ENCODE measurements at places on chromosomes 1 and 21. TPM values are rescaled to one million over a fixed set of nuclear protein-coding genes. Genes with fewer than 3 reads are reported as not detected.

DNA sequence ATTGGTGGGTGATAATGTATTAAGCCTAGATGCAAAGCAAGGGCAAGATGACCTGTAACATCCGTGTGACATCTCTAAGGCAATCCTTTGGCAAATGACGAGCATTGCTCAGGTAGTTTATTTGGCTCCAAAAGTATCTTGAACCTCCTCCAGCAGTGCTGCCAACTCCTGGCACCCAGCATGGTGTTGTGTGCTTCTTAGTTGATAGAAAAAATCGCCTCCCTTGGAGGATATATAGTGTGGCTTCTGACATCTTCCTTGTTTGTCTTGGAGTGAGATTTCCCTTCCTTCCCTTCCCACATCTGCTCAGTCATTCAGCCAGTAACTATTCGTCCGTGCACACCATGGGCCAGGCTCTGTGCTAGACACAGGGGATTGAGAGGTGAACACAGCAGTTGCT is 121.8 kb downstream of the TOMM20 start:
- no peak for DNase-seq

DNA sequence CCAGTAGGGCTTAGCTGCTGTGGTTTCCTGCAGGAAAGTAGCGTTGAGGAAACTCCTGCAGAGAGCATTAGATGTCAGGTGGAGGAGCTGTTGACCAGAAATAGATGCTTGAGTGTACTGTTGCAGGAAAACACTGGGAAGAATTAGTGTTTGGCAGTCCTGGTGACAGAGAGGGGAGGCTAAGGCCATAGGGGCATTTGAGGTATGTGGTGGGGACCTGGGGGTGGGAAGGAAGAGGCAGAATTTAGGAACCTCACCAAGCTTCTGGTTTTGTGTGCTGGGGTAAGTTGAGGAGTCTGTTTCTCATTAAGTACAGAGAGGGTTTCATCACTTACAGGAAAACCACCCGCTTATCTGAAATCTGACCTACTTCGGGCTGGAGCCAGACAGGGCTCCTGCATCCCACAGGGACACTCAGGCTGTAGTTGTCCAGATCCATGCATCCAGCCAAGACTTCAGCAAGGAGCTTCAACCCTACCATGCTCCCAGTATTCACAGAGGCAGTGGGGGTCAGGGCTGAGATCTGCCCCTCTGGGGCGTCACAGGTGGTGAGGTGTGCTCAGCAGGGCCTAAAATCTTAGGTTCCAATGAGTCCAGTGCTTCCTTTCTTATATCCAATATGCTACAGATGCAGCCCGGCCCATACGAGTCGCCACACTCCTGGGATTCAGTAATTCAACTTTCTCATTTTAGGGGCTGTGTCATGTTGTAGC is 15.1 kb downstream of the SH2D2A start:
- no peak for DNase-seq

GRCh38 chr1:235336903-235337302 is 8.5 kb downstream of the GGPS1 start:
- DNase-seq: peak; percentile 33

The LCE1E gene
- not detected for total RNA-seq

DNA sequence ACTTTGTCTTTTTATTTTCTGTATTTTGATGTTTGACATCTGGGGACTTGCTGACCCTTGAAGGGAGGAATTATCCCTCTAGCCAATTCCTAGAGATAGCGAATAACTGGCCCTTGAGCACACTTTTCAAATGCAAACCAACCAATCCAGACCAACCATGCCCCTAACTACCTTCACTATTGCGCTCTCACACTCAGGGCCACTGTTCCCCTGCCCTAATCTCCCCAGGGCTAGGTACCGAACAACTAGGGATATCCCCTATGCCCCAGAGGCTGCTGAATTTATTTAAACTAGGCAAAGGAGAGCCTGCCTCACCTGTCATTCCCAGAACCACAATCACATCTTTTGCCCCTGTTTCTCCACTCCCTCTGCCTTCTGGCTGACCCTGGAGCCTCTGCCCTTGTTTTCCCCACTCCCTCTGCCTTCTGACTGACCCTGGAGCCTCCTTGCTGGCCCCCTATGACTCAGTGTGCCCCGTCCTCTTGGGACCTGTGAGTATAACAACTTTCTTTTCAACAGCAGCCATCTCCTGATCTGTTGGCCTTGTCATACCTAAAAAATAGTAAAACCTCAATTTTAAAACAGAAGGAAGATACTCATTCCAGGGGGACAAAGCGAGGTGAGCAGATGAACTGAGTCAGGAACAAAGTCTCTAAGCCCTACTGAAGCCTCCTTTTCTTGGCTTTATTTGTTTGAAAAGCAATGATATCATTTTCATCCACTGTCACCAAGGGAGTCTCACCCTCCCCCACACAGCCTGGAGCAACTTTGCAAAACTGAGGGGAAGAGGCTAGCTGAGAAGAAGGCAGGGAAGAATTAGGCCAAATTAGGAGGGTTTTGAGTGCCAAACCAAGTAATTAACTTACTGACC is 115.5 kb downstream of the NMNAT2 start:
- DNase-seq: no peak

The USH2A gene
- not detected for total RNA-seq

The RNF2 gene
- 19.7 TPM for total RNA-seq

The TNFSF18 gene
- not detected for total RNA-seq

- DNase-seq: no peak
These were observed 34.9 kb downstream of the UBASH3A start for GRCh38 chr21:42438316-42439205.

The SLFNL1 gene
- 0.18 TPM for total RNA-seq

The VPS72 gene
- 78.8 TPM for total RNA-seq

DNA sequence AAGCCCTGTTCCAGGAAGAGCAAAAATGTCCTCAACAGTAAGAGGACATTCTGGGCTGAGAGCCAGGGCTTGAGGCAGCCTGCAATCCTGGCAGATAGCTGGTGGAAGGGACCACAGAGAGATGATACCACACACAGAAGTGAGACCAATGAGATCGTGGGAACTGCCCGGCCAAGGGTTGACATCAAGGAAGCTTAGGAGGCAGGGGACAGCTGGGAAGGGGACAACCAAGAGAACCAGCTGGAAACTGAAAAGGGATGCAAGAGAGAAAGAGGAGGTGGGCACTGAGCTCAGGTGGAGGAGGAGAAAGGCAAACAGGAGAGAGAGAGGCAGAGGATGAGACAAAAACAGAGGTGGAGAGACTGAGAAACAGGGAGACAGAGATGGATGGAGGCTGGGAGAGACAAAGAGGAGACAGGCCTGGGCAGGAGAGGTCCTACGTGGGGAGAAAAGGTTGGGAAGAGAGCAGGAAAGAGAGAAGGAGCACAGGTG is 9.2 kb downstream of the PDZK1IP1 start:
- peak; percentile 10 for DNase-seq

The ADCY10 gene
- 0.05 TPM for total RNA-seq

The RGS4 gene
- total RNA-seq: not detected

DNA sequence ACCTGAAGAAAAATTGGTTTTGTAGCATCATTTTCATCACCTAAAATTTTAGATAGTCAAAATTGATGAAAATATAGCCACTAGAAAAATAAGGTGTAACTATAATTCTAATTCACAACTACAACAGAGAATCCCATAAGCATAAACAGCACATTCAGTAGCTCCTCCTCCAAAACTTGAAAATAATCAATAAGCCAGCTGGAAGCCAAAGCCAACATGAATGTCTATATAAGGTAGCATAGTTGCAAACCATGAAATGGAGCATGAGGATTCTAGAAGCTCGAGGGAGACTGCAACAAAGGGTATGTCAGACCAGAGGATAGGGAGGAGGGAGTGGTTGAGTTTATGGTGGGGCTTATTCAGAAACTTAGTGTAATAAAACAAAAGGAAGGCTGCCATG is 22.4 kb downstream of the ACBD3 start:
- no peak for DNase-seq

- no peak for DNase-seq
These were observed 28.1 kb downstream of the PLXNA2 start for GRCh38 chr1:208216062-208216461.

DNA sequence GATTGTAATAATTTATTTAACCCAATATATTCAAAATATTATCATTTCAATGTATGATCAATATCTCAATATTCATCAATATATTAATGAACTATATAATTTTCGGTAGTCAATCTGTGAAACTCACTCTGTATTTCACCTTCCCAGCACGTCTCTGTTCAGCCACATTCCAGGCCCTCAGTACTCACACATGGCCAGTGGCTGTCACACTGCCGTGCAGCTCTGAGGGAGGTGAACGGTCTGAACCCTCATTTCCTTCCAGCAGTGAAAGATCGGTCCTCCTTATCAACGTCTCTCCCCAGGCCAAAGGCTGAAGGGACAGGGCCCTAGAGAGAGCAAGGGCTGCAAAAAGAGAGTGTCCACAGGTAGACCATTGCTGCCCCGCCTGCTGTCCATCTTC is 39.5 kb upstream of the ZNF124 start:
- no peak for DNase-seq

The IGSF9 gene
- total RNA-seq: not detected

DNA sequence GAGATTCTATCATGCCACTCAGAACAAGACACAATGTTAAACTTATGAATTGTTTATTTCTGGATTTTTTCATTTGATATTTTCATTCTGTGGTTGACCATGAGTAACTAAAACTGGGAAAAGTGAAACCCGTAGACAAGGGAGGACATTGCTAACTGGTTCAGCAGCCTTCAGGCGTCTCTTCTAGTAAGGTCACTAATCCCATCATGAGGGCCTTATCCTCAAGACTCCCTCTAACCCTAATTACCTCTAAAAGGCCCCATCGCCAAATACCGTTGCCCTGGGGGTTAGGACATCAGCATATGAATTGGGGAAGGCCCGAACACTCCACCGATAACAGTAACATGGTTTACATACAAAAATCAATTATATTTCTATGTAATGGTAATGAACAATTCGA is 247.6 kb downstream of the TM2D1 start:
- DNase-seq: no peak

The SELE gene
- not detected for total RNA-seq

DNA sequence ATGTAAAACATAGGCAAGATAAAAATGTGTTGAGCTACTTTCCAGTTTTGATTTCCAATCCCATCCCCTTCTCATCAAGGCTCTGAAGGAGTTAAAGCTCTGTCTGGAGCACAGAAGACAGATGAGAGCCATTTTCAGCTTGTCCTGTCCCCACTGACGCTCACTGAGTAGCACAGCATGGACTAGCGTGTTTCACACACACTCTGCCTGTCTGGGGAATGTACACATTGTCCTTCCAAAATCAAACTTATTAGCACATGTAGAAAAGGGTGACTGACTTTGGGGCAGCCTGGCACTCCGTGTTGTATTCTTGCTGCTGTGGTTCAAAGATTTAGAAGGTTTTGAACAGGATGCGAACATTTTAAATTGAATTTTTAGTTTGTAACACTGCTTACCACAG is 139.2 kb downstream of the NEK7 start:
- no peak for DNase-seq

- DNase-seq: no peak
These were observed 46.7 kb downstream of the CAMK2N1 start for GRCh38 chr1:20439282-20439681.

The S100A8 gene
- total RNA-seq: not detected

- DNase-seq: no peak
These were observed 33.7 kb upstream of the SCMH1 start for GRCh38 chr1:41275831-41276230.

The ADAMTSL4 gene
- 1.6 TPM for total RNA-seq

- DNase-seq: no peak
These were observed 125.9 kb downstream of the MRPS6 start for GRCh38 chr21:34199121-34199910.

DNA sequence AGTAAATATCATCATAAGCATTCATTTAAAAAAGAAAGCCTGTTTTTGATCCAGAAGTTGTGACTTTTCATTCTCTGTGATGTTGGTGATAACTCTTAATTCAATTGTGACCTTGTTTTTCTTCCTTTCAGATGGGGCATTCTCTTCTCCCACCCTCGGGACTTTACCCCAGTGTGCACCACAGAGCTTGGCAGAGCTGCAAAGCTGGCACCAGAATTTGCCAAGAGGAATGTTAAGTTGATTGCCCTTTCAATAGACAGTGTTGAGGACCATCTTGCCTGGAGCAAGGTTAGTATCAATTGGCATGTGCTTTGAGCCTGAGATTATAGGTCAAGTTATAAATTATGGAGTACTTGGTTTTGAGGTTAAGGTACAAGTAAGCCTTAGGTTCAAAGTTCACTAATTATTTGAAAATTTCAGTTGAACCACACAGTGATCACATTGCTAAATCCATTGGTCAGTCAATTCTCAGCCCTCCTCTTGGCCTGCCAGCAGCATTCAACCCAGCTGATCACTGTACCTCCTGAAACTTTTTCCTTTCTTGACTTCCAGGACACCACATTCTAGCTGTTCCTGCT is 4.1 kb downstream of the PRDX6 start:
- DNase-seq: no peak

DNA sequence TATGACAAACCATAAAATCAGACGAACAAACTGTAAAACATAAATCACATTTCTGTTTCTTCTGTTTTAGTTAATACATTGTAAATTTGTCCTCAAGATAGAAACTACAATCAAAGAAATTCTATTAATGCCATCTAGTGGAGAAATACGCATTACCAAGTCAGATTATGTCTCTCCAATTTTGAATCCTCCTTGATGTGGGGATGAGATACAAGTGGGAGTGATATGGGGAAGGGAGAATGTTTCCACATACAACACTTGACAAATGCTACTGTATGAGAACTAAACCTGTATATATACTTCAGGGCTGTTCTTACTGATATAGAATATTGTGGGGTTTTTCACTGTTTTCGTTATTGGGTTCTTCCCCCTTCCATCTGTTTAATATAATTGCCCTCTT is 2.6 kb downstream of the HFM1 start:
- no peak for DNase-seq

All from activated CD4-positive, alpha-beta memory T cell treated with anti-CD3 and anti-CD28 coated beads, Interleukin-2, amount 10 ng/mL, durations not matched to agents 7 days and 5 days (primary cell).